ENCODE measurements at places on chromosomes 5 and 9. TPM values are rescaled to one million over a fixed set of nuclear protein-coding genes. Genes with fewer than 3 reads are reported as not detected.

SPAG8 gene
- total RNA-seq = 6.1 TPM

C9orf50 gene
- 1.1 TPM for total RNA-seq

PCDHA10 gene
- 7.6 TPM for total RNA-seq

OR1L4 gene
- not detected for total RNA-seq

STK32A gene
- total RNA-seq = 8.6 TPM

C9orf153 gene
- not detected for total RNA-seq
